ENCODE measurements at places on chromosomes 4 and X. TPM values are rescaled to one million over a fixed set of nuclear protein-coding genes. Genes with fewer than 3 reads are reported as not detected.

The VSIG1 gene
- not detected for total RNA-seq

The TEX13A gene
- not detected for total RNA-seq

The NRK gene
- 0.42 TPM for total RNA-seq

The ODAPH gene
- total RNA-seq, result not detected

The GABRB1 gene
- total RNA-seq, result not detected

The HGFAC gene
- total RNA-seq, result not detected

The GABRA4 gene
- total RNA-seq, result not detected

The PALLD gene
- 46.1 TPM for total RNA-seq

The GALNTL6 gene
- 0.30 TPM for total RNA-seq

The GABRE gene
- total RNA-seq, result 17.2 TPM

The GSX2 gene
- total RNA-seq, result 2.8 TPM

- DNase-seq, result no peak
These were observed 405.9 kb downstream of the ADGRL3 start for GRCh38 chr4:61605984-61606383.

DNA sequence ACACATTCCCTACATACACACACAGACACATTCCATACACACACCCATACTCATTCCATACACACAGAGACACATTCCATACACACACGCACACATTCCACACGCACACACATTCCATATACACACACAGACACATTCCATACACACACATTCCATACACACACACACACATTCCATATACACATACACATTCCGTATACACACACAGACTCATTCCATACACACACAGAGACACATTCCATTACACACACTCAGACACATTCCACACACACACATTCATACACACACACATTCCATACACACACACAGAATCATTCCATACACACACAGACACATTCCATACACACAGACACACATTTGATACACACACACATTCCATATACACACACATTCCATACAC is 15.2 kb downstream of the LINC00632 start:
- no peak for DNase-seq

DNA sequence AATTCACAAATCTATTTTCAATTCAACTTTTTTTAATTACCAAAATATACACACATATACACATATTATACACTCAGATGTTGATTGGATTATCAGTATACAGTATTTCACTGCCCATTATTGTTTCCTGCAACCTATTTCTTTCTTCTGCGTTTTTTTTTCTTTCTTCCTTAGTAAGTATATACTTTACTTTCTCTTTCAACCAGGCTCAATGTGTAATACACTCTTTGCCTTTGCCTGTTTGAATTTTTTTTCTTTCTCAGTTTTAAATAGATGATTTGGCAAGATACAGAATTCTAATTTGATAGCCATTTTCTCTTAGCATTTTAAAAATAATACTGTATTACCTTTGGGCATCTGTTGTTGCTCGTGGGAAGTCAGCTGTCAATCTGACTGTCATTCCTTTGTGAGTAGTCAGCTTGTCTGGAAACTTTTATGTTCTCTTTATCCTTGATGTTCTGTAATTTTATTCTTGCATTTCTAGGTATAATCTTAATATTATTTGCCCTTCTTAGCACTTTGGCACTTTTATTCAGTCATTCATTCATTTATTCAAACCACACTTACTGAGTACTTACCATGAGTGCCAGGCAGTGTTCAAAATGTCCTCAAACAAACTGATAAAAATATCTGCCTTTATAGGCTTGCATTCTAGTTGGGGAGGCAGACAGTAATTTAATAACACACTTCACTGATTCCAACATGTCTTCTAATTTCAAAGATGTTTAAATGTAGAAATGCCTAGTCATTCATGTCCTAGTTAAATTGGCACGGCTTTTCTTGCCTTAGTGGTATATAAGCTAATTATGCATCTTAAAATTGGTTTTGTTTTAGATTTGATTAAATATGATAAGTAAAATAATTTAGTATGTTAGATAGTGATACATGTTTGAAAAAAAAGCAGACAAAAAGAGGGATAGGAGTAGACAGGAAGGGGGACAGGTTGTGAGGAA is 3.7 kb downstream of the USP38 start:
- no peak for DNase-seq

DNA sequence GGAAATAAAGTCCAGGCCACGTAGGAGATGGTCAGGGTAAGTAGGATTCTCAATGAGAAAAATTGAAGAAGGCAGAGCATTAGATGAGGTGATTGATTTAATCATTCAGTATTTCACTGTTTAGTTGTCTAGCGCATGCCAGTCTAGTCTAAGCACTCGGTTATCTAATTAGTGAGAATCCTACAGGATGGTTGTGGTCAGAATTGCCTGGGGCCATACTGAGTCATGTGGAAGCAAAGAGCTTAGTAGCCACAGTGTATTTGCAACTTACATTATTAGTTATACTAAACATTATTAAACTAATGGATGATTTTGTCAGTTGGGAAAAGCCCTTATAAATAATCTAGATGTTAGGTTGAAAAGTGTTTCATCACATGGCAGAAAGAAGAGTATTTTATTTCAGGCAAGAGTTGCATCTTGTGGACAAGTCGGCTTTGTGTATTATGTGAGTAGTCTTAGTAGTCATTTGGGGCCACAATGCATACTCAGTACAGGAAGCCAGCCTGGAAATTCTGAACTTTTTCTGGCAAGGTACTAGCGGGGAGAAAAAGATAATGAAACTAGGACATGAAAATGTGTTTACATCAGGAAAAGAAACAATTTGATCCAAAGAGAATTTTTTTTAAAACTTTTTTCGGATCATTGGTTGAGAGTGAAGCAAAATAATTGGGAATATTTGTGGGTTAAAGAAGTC is 31.9 kb downstream of the CPEB2 start:
- DNase-seq, result no peak

GRCh38 chr4:139861471-139861870 is 195.9 kb downstream of the MGST2 start:
- DNase-seq, result no peak

- no peak for DNase-seq
These were observed 28.9 kb upstream of the TBC1D14 start for GRCh38 chr4:6880691-6881090.

DNA sequence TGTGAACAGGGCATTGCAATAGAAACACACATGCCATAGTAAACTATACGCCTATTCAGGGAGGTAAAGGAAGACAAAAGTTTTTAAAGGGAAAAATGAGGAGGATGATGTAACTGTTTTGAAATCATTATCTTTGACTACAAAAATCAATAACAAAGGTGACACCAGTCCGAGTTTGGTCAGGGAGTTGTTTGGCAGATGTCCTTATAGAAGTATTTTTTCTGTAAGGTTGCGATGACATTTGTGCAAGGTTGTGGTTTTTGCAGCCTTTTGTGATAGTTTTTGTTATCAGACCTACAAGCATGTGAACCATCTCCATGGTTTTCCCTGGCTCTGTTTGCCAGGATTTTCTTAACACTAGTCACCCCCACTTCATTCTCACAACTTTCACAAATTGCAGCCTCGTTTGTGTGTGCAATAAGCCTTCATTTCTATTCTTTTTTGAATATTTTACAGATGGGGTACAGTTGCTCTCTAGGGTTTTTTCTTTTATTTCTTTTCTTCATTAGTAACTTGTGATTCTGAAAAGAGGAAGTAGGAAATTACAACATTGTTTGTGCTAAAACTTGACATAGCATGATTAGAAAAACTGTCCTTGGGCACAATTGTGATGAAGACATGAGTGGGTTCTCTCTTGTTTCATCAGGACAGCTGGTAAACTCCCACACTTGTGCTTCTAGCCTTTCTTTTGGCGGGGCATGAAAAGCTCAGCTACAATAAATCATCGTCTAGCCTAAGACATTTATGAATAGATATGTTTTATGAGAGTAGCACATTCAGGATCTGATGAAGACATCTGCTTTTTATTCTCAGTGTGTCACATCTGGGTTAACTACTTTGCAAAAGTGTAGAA is 60.2 kb upstream of the PNPLA4 start:
- DNase-seq, result no peak

DNA sequence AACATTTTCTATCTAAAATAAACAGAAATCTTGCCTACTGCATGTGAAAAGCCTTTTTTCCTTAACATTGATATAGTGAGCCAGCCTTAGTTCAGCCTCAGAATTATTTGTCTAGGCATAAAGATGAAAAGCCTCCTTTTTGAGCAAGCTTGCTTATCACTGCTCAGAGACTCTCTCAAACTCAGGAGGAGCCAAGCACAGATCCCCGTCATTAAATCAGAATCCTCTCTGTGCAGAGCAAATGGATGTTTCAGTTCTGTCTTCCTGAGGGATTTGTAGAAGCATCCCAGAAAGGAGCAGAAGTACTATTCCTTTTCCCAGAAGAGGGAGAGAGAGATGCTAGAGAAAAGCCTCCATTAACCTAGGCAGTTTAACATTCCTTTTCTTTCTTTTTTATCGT is 186.9 kb upstream of the LNX1 start:
- no peak for DNase-seq

- no peak for DNase-seq
These were observed 140.6 kb downstream of the GPM6A start for GRCh38 chr4:175671491-175671934.

DNA sequence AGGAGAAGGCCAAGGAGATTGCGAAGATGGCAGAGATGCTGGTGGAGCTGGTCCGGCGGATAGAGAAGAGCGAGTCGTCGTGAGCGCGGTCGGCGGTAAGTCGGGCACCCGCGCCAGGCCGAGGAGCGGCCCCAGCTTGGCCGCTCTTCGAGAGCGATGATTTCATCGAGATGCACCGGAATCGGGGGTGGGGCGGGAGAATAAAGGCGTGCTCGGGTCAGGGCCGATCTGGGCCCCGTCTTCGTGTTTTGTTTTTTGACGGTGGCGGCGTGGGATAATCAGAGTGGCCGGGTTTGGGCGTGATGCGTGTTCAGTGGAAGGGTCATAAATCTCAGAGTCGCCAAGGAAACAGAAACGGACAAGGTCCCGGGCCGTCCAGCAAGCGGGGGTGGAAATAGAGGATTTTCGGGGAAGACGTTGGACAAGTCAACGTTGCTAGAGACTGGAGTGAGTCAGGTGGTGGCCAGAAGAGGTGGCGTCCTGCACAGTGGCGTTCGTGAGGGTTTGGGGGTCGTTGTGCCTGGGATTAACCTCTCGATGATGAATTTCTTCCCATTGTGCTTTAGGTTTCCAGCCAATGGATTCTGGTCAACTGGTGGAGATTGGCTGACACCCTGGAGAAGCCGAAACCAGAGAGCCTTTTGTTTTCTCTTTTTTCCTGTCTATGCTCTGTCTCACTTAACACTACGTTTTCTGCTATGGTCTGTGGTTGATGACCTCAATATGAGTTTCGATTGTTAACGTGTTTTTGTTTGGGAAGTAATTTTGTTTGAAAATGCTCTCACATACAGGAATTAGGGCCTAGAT is 882 bp downstream of the MRFAP1 start:
- DNase-seq, result peak; percentile 92

- no peak for DNase-seq
These were observed 4.5 kb upstream of the TREX2 start for GRCh38 chrX:153450114-153450948.

DNA sequence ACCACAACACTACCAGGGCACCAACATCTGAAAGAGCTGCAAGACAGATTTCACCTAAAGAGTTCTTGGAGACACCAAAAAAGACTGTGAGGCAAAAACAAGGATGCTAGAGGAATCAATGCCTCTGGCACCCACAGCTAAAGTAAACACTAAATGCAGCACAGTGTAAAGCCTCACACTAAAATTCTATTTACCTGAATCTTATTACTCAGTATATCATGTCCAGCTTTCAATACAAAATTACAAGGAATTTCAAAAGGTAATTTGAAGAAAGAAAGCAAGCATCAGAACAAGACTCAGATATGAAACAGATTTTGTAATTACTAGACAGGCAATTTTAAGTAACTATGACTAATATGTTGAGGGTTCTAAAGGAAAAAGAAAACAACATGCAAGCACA is 19.6 kb downstream of the RAB28 start:
- no peak for DNase-seq

DNA sequence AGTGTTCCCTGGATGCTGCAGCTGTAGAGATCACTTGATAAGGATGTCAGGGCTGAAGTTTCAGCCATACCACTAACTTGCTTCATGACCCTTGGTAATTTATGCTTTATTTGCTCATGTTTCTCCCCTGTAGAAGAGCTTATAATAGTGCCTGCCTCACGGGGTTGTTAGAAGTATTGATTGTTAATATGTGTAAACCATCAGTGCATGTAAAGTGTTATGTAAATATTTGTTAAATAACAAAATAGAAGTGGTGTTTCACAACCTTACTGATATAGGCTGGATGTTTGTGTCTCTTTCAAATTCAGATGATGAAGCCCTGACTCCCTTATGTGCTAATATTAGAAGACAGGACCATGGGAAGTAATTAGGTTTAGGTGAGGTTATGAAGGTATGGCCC is 1.5 kb upstream of the CXCL2 start:
- DNase-seq, result no peak

- DNase-seq, result no peak
These were observed 72.8 kb upstream of the FAM9A start for GRCh38 chrX:8873956-8874355.

DNA sequence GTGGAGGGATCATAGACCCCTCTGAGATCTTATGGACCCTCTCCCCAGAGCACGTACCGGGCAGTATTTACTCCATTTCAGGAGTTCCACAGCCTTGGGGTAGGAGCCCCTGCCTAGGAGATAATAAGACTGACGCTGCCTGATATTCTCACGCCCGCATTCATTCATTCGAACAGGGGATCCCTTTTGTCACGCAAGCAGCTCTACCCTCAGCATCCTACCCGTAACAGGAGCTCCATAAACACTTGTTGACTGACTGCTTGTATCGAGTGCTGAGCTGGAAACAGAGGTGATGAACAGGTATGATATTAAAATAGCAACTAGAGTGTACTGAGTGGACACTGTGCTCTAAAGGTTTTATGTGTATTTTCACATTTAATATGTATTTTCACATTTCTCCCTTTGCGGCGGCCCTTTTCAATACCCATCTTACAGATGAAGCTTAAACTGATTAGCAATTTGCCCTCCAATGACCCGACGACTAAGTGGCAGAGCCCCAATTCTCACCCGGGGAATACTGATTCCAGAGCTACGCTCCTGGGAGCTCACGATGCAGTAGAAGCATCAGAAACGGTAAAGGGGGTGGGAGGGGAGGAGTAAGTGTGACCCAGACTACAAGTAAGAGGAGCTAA is 888 bp downstream of the RAB28 start:
- no peak for DNase-seq

DNA sequence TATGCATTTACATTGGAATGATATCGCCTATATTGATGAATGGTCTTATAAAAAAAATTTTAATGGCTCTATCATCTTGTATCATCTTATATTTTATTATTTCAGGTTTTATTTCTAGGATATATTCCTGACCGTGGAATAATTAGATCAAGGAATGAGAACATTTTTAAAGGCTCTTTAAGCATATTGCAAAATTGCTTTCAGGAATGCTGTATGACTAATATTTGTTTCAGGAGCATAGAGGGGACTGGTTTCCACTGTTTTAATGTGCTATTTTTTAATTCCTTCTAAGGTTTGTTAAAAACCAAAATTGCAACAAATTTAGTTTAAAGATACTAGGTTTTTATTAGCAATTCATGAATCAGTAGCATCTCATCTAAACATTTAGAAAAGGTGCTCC is 120.2 kb downstream of the BMPR1B start:
- DNase-seq, result no peak

GRCh38 chr4:147477439-147477838 is 3.5 kb upstream of the EDNRA start:
- no peak for DNase-seq

GRCh38 chr4:57668621-57669020 is 558.4 kb upstream of the IGFBP7 start:
- no peak for DNase-seq
